NCI-H226 (cell line): ENCODE measurements at places on chromosomes 5 and 9.

- DNase-seq: no peak
Measured at GRCh38 chr5:127683008-127683407, 20.2 kb upstream of the CCDC192 start.

DNA sequence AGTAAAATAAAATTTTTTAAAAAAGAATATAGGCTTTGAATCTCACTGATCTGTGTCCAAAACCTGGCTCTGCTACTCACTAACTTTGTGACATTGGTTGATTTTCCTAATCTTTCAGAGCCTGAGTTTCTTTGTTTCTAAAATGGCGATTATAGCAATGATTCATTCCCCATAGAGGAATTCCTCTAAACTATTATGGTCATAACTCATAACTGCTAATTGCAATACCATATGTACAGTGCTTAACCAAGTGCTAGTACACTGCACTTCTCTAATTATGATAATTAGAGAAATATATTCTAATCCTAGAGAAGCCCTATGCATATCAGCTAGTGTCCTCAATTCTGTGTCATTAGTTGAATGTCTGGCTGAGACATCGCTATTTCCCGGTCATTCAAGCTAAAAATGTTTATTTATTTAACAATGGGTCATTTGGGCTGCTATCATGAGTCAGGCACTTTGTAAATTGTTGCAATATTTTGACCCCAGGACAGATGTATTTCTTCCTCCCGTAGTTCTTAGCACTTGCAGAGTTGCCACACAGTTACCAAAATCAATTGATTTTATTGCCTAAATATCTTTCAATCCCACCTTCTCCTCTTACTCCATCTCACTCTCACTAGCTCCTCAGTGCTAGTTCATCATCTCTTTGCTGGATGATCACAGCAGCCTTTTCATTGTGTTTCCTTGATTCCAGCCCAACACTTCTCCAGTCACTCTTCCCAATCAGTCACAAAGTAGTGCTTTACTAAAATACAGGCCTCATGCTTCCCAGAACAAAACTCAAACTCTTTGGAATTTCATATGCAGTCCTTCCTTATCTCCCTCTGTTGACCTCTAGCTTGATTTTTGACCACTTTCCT lies 200.9 kb upstream of the PAPPA start:
- DNase-seq: no peak

GRCh38 chr5:150642567-150642927 lies 2.1 kb downstream of the SYNPO start:
- peak; percentile 91 for DNase-seq

- no peak for DNase-seq
Measured at GRCh38 chr9:110059461-110059860, 148.5 kb downstream of the C9orf152 start.

DNA sequence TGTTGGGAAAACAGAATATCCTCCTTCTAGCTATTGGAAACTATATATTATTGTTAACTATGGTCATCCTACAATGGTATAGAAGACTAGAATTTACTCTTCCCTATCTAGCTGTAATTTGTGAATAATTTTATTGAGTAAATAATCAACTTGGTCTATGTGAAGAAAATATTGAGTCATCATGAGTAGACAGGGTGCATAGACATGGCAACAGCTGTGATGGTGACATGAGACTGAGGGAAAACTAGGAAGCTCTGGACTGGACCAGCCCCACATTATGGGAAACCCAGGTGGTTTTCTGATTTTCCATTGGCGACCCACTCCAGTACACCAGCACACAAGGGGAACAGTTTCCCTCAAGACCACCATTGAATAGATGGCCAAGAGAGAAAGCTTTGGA lies 95.0 kb downstream of the APBA1 start:
- DNase-seq: no peak

GRCh38 chr5:13990896-13991295 lies 46.4 kb upstream of the DNAH5 start:
- no peak for DNase-seq
